ENCODE measurements at places on chromosomes 2 and 18.

GRCh38 chr2:110099471-110100225 is 16.0 kb downstream of the MALL start:
- no peak for DNase-seq

DNA sequence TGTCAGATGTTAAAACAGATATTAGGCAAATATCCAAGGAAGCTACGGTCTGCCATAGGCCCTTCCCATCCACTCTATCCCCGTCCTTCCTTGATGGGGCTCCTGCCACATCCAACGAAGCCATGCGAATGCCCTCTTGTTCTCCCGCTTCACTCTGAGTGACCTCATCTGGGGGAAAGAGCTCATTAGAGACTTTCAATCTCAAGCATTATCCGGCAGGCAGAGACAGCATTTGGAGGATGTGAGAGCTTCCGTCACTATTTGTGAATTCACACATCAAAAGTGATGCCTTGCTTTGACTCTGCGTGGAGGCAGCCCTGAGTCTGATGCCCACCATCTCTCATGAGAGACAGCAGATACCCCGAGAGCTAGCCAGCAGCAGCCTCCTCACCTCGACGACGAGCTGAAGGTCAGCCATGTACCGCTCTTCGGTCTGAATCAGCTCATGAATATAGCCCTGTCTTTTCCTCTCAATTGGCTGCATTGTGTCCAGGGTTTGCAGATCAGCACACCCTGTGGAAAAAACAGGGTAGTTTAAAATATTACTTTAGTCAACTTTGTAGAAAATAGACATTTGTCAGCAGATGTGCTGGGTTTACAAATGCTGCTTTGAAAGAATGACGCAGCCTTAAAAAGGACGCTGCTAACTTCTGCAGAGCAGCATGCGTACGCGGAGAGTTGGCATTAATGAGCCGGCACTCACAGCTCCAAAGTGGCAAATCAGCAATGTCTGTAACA is 45.9 kb downstream of the FAM228A start:
- DNase-seq = no peak

GRCh38 chr18:49743117-49743567 is 70.2 kb downstream of the ACAA2 start:
- DNase-seq = no peak

DNA sequence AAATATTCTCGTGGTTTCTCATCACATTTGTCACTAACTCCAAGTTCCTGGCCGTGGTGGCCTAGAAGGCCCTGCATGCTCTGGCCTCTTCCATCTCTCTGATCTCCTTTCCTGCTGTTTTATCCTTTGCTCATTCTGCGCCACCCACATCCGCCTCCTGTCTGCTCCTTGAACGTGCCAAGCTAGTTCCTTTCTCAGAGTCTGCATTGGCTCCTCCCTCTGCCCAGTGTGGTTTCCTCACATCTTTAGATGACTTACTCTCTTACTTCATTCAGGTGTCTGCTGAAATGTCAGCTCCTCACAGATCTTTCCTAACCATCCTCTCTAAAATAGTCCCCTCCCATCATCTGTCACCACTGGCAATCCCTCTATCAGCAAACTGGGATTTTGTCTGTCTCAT is 158.6 kb upstream of the RBMS1 start:
- no peak for DNase-seq

- no peak for DNase-seq
These were observed 28.7 kb upstream of the CABLES1 start for GRCh38 chr18:23106575-23106974.

- no peak for DNase-seq
These were observed 89.6 kb downstream of the TGFA start for GRCh38 chr2:70463997-70464396.

DNA sequence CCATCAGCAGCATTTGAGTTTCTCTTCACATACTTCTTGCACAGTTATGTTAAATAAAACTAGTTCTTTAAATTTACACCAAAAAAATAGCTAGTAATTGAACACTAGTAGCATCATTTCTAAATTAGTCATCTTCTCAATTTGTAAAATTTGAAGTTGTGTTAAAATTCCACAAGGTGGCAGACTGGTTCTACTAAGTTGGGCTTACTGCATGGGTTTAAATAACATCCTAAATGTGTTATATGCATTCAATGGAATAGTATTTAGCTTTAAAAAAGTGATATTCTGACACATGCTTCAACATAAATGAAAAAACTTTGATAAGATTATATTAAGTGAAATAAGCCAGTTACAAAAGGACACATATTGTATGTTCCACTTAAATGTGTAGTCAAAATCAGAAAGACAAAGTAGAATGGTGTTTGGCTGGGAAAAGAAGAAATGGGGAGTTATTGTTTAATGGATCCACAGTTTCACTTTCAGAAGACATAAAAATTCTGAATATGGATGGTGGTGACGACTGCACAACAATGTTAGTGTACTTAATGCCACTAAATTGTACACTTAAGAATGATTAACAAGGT is 28.7 kb upstream of the RPRD1A start:
- peak; percentile 64 for DNase-seq

GRCh38 chr2:186347472-186347871 is 138.6 kb upstream of the ZC3H15 start:
- DNase-seq = peak; percentile 90

DNA sequence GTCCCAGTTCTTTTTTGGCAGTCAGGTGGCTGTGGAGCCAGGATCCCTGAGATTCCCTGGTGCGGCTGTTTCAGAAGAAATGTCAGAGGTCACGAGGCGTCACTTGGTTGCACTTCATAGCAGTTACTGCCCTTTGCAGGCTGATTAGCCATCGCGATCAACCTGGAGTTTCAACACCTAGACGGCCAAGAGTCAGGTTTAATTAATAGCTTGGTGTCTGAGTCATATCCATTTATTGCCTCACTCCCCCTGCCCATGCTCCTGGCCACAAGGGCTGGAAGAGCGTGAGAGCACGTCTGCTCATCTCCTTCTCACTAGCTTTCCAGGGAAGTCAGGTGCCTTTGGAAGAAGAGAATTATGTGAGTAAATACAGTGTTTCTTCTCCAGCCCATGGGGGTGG is 552.3 kb downstream of the TSN start:
- DNase-seq = no peak

DNA sequence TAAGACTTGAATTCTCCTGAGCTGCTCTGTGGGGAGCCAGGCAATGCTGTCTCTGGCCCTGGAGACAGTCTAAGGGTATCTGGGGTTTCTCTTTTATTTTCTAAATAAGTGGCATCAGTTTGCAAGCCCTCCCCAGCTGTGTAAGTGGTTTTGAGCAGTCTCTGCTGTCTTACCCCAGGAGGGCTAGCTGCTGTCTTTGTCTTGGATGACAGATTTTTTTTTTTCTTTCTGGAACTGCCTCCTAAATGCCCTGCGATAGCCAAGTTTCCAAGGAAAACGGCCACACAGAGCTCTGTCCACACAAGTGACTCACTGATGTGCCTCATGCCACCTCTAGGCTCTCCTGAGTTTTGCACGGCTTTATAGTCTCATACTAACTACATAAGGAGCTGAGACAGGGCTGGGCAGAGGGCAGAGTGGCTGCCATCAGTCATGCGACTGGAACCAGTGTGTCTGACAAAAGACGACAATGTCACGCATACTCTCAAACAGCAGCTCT is 37.2 kb upstream of the THOC1 start:
- DNase-seq = no peak

- no peak for DNase-seq
These were observed 858.8 kb upstream of the DDX18 start for GRCh38 chr2:116955646-116956045.

DNA sequence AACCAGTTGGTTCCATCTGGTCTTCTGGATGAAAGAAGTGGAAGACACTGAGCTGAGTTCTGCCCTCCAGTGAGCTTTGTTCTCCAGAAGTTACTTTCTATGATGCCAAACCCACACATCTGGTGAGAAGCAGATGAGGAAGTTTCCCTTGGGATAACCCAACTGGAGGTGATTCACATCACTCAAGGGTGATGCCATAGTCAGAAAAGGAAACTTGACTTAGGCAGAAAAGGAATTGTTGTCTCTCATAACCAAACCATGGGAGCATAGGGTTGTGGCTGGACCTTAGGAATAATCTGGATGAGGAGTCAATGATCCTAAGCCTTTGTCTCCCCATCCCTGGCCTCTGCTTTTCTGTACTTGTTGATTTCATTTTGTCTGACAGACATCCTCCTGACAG is 43.7 kb downstream of the CDC42EP3 start:
- DNase-seq = no peak

DNA sequence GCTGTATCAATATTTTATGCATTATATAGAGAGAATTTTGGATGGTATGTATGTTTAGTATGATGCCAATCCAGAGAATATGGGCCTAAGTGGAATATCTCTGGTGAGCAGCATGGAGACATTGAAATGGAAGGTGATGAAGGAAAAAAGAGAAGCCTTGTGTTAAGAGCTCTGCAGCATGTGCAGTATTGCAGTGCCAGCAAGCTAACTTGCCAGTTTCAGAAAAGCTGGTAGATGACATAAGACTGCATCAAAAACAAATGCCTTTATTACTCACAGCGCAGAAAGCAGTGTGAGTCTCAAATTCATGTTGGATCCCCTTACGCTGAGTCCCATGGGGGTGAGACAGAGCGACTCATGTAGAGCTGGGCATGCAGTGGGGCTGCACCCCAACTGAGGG is 280.2 kb downstream of the CTNNA2 start:
- no peak for DNase-seq

GRCh38 chr2:95272781-95273180 is 1.5 kb upstream of the PROM2 start:
- no peak for DNase-seq

GRCh38 chr2:218301176-218301819 is 9.0 kb upstream of the TMBIM1 start:
- DNase-seq = peak; percentile 69

DNA sequence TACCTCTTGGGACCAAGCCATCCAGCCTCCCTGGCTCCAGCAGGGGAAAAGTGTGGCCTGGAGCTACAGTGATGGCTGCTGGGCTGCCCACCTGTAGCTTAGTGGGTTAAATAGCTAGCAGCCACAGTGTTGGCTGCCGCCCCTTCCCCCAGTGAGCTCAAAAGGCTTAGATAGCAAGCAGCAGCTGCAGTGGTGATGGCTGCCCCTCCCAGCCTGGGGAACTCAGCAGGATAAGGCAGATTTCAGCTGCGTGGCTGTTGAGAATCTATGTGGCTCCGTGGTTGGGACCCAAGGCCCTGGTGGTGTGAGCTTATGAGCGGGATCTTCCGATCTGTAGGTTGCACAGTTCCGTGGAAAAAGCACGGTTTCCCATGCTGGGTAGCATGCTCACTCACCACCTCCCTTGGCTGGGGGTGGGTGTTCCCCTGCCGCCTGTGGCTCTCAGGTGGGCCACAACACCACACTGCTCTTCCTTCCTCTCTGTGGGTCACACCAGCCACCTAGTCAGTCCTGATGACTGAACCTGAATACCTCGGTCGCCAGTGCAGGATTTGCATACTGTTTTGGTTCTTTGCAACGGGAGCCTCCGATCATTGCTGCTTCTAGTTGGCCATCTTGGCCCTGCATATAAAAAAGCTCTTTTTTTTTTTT is 946.5 kb upstream of the FAM98A start:
- no peak for DNase-seq

- no peak for DNase-seq
These were observed 422.5 kb downstream of the DPP10 start for GRCh38 chr2:114864901-114865300.

DNA sequence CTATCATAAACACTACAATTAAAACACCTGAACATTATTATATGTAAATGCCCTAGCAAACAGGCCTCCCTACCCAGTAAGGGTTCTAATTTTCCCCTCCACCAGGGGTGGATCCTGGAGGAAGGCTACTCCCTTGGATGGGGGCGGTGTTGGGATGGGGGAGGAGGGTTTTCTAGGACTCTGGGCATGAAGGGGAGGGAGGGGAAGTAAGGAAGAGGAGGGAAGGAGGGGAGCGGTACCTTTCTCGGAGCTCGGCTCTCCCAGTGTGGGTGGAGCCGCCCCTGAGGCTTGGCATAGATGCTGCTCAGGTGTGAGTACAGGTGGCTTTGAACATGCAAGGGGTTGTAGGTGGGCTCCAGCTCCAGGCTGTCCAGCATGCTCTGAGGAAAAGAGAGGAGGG is 5.4 kb downstream of the DOK1 start:
- no peak for DNase-seq

DNA sequence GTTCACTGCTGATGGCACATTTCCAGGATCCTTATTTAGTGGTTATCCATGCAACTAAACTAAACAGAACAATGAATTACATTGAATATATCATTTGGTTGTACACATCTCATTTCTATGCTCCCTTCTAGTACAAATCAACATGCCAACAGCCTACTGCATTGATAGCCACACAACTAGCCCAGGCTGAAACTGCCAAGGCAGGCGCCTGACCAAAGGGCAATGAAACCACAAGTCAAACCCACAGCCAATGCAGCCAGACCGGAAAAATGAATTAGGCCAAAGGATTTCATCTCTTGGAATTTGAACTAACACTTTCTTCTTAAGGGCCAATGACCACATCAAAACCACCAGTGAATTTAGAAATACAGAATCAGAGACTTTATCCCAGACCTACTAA is 196.4 kb downstream of the NOL4 start:
- DNase-seq = no peak

- DNase-seq = peak; percentile 86
These were observed 123.5 kb upstream of the LGALSL start for GRCh38 chr2:64330281-64331113.

- DNase-seq = no peak
These were observed 162.6 kb downstream of the SOX11 start for GRCh38 chr2:5854797-5855196.

- DNase-seq = no peak
These were observed 82.1 kb downstream of the TSN start for GRCh38 chr2:121837591-121837990.

DNA sequence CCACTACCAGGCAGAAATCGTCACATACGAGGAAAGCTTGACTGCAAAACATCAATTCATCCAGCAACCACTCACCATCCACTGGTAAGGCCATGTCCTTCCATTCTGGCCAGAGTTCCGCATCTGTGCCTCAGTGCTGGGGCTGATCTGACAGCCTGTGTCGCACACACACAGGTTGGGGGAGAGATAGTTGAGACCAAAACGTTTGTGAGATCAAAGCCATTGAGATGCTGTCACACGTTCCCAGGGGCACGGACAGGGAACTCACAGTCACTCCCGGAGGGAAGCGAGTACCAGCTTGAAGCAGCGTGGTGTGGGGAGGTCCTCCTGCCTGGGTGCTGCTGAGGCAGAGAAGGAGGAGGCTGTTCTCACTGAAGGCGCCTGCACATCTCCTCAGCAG is 458.5 kb upstream of the SALL3 start:
- DNase-seq = no peak

- no peak for DNase-seq
These were observed 88.5 kb downstream of the SH3RF3 start for GRCh38 chr2:109217362-109218086.

DNA sequence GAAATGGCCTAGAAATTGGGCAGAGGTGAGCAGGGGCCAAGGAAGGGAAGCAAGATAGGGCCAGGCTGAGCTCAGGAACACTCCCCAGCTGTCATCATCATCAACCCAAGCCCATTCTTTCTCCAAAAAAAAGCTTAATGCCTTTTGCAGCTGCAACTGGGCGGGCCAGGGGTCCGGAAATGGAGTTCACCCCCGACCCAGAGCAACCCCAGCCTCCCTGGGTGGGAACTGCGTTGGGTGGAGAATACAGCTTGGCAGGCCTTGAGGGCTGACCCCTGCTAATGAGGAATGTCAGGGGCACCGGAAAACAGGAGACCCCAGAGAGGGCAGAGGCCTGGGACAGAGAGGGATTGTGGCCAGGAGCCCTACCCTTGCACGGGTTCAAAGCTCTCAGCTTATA is 64.8 kb downstream of the TNS1 start:
- no peak for DNase-seq

Measured in NCI-H748 treated with DMSO at 0.1 percent for 48 hours (cell line).